ENCODE measurements at places on chromosomes 3 and 15. TPM values are rescaled to one million over a fixed set of nuclear protein-coding genes. Genes with fewer than 3 reads are reported as not detected.

Gene SLC12A1
- total RNA-seq, result not detected

Gene WDR5B
- total RNA-seq, result 2.6 TPM

Gene HRH1
- 1.9 TPM for total RNA-seq

Gene AGTR1
- not detected for total RNA-seq

Gene SYNPR
- not detected for total RNA-seq

Gene SEMA3B
- total RNA-seq, result 94.2 TPM

Gene QRICH1
- total RNA-seq, result 51.6 TPM

Gene CCR2
- total RNA-seq, result not detected

Gene GREM1
- total RNA-seq, result not detected

Gene CALML4
- total RNA-seq, result 118 TPM

Gene AGBL1
- total RNA-seq, result not detected

Gene WHAMM
- total RNA-seq, result 6.4 TPM

Gene IL17RD
- total RNA-seq, result 0.13 TPM

Gene TM4SF1
- total RNA-seq, result 369 TPM

Measured in HT-29 (cell line).